ENCODE measurements at places on chromosomes 12 and 14.

DNA sequence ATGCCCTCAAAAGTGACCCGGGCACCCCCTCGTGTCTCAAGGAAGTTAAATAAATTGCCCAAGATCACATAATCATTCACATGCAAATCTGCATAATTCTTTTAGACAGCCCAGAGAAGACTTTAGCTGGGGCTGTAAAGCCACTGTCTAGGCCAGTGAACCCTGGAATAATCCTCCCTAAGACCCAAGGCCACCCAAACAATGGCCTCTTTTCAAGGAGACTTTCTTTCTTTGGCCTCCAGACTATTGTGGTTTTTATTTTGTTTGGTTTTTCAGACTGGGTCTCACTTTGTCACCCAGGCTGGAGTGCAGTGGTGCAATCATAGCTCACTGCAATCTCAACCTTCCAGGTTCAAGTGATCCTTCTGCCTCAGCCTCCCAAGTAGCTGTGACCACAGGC, 10.6 kb downstream of the SVOP start:
- no peak for DNase-seq

GRCh38 chr14:61357123-61357522, 35.7 kb downstream of the PRKCH start:
- DNase-seq: no peak

- DNase-seq: no peak
Observed at GRCh38 chr12:130626601-130627000, 89.5 kb downstream of the RIMBP2 start.

GRCh38 chr12:50394469-50395029, 1.9 kb downstream of the FAM186A start:
- DNase-seq: no peak

GRCh38 chr12:112713471-112713870, 78.1 kb upstream of the RPH3A start:
- no peak for DNase-seq

DNA sequence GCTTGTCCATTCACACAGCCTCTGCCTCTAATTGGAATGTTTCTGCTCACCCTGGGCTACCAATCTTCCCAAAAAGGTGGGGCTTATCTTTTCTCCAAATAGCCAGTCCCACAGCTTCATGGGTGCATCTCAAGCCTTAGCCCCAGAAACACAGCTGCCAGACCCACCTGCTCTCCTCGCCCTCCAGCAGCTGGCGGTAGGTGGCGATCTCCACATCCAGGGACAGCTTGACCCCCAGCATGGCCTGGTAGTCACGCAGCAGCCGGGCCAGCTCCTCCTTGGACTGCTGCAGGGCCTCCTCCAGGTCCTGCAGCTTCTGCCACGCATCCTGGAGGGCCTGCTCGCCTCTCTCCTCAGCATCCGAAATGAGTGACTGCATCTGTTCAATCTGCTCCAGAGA, 11.1 kb downstream of the KRT77 start:
- DNase-seq: no peak

DNA sequence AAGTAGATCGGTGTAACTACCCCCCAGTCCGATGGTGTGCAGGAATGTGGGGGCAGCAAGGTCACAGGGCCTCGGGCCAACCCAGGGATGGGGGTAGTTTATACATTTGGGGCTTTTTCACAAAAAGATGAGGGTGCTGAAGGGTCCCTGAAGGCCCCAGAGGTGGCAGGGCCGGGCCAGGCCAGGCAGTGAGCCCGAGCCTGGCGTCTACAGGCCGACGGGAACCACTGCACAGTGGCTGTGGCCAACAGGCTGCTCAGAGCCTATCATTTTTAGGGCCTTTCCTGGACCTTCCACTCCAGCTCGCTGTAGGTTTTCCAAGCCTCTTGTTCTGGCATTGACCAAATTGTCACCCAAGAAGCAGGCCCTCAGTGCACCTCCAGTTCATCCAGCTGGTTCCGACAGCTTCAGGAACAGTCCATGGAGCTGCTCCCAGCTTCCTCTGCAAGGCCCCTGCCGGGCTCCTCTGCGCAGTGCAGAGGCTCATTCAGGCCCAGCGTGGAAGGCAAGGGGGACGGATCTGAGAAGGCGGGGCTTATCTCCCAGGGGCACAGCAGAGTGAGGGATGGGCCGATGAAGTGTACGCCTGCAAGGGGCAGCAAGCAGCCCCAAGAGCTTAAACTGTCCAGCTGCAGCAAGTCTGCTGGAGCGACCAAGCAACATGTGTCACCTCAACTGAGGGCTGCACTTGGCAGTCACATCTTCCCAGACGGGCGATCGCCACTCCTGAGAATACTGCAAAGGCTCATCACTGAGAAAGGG, 13.9 kb downstream of the CDCA4 start:
- DNase-seq: no peak

- no peak for DNase-seq
Observed at GRCh38 chr14:74019408-74020137, 424 bp downstream of the BBOF1 start.

GRCh38 chr14:95918466-95918865, 41.8 kb downstream of the TUNAR start:
- DNase-seq: no peak

- no peak for DNase-seq
Observed at GRCh38 chr12:46457958-46458357, 85.4 kb upstream of the SLC38A2 start.

DNA sequence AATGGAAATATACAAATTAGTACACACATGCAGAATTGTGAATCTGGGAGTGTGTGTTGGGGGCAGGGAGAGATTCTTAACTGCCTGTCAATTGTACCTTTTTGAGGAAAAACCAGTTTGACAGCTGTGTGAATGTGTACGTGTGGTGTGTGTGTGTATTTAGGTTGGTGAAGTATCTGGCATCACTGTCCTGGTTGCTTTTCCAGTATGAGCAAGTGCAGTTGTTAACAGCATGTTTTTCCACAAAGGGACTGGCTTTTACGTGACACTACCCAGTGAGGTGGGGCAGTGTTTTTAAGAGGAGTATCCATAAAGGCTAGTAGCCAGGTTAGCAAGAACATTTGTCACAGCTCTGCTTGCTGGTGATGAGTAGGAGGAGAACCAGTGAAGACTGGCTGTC, 56.1 kb downstream of the DAAM1 start:
- no peak for DNase-seq

DNA sequence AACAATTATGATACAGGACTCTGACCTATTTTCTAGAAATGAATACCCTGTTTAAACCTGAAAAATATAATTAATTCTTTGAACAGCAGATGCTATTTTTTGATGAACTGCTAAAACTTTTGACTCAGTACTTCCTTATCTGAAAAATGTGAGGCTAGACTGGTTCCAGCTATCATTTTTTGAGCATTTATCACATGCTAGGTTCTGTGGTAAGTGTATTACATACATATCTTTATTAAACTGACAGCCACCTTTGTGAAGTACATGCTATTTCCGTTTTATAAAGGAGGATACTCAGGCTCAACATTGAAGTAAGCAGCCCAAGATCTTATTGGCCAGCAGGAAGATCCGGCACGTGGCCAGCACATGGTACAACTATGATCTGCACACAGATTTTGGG, 459.8 kb upstream of the SEL1L start:
- no peak for DNase-seq

DNA sequence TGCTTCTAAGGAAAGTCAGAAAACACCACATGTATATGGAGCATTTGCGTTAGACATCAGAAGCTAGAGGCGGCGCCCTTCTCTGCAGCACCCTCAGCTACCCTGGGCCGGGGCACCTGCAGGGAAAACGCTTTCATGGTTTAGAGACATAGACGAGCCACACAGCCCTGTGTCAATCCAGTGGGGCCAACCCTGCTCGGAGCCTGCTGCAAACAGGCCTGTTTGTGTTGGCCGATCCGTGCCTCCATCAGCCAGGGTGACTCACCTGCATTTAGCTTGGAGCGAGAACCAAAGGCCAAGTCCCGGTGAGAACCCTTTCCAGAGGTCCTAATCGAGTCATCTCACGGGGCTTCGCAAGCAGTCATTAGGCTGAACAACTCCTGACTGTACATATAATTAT, 19.5 kb upstream of the FZD10 start:
- no peak for DNase-seq

- DNase-seq: peak; percentile 17
Observed at GRCh38 chr12:49296836-49297694, 2.1 kb downstream of the PRPH start.

DNA sequence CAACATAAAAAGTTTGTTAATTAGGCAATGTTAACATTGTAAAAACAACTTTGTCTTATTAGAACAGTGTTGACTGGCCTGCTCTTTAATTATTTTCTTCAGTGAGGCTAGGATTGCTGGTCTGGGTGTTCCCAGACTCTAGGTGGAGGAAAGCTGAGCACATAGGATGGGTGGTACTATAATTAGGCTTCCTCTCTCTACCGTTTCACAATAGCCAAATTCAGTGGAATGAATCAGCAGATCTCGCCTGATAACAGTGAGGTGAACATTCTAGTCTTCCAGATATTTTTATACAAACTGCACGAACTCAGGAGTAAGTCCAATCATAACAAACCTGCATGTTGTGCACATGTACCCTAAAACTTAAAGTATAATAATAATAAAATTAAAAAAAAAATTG, 11.9 kb downstream of the PTGDR start:
- no peak for DNase-seq

GRCh38 chr12:42421844-42422779, 96.1 kb downstream of the PPHLN1 start:
- DNase-seq: no peak

GRCh38 chr14:99995700-99996356, 69.4 kb upstream of the EVL start:
- DNase-seq: peak; percentile 75

GRCh38 chr14:60204843-60205774, 39.9 kb upstream of the DHRS7 start:
- no peak for DNase-seq

- DNase-seq: peak; percentile 22
Observed at GRCh38 chr12:67650388-67651131, 2.0 kb downstream of the DYRK2 start.

DNA sequence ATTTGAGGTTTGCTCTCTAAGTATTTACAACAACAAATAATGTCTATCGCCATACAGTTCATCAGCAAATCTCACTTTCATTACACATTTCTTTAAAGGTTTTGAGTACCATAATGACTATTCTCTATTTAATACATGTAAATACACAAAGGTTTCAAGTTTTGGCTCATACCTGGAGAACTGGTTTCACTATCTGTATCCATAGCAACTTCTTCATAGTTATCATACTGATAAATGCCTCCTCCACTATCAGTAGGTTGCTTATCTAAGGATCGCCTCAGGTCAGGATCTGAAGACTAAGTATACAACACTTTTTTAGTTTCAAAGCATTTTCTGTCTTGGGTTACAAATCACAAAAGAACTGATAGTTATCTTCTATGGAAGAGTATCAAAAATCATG, 21.4 kb downstream of the ZFC3H1 start:
- DNase-seq: no peak

GRCh38 chr12:66156654-66157053, 13.1 kb downstream of the TMBIM4 start:
- DNase-seq: no peak

GRCh38 chr12:131943389-131943788, 6.4 kb upstream of the EP400 start:
- no peak for DNase-seq

GRCh38 chr14:69880893-69881292, 1.7 kb downstream of the SMOC1 start:
- DNase-seq: no peak

DNA sequence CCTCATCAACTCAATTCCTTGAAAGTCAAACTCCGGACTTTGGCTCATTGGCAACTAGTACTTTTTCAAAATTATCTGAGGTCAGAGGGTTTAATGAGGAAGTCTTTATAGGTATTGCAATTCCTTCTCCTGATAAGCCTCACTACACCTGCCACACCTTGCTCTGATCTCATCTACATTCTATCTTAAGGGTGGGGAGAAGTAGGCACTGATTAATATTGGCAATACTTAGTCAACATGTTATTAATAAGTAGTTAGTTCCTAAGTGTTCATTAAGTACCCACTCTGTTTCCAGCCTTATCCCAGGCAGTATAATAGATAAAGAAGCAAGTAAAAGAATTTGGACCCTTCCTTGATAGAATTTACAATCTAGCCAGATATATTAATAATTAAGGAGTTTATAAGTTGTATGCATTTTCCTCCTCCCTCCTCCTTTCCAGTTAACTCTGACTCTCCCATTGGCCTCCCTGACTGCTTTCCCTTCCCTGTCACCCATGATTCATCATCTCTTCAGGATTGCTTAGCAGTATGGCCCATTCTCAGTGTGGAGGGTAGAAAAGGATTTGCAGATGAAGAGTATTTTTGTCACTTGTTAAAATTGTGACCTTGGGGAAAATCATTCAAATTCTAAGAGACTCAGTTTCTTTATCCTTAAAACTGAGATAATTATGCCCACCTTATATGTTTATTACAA, 231.0 kb upstream of the ATP2B1 start:
- DNase-seq: no peak

All from CD4-positive, alpha-beta T cell treated with Interleukin-2 at 100 ng/mL for 4 hours (primary cell).